ENCODE measurements at places on chromosomes 4 and X. TPM values are rescaled to one million over a fixed set of nuclear protein-coding genes. Genes with fewer than 3 reads are reported as not detected.

Gene SCD5
- 97.4 TPM for total RNA-seq

Gene MAGEC2
- not detected for total RNA-seq

Gene ZNF630
- 5.7 TPM for total RNA-seq

Gene CSAG3
- not detected for total RNA-seq

Gene UCP1
- total RNA-seq = not detected

Gene TLR2
- 9.3 TPM for total RNA-seq

GRCh38 chrX:135112096-135112729 is 8.1 kb downstream of the ETDB start:
- no peaks in the 10 kb centered on the region for H3K4me1 ChIP-seq
- H3K4me3 ChIP-seq = no peak overlapping the region
- H3K36me3 ChIP-seq = no peaks in the 10 kb centered on the region
- no peak for DNase-seq

- no peak for DNase-seq
- no peaks in the 10 kb centered on the region for H3K27me3 ChIP-seq
- H3K27ac ChIP-seq = no peak overlapping the region
- H3K4me1 ChIP-seq = no peaks in the 10 kb centered on the region
These were observed 121.8 kb upstream of the GALNT7 start for GRCh38 chr4:173046818-173047217.

- no peak overlapping the region for H3K4me3 ChIP-seq
- no peak for DNase-seq
These were observed 130.4 kb upstream of the RADX start for GRCh38 chrX:106481341-106481740.

DNA sequence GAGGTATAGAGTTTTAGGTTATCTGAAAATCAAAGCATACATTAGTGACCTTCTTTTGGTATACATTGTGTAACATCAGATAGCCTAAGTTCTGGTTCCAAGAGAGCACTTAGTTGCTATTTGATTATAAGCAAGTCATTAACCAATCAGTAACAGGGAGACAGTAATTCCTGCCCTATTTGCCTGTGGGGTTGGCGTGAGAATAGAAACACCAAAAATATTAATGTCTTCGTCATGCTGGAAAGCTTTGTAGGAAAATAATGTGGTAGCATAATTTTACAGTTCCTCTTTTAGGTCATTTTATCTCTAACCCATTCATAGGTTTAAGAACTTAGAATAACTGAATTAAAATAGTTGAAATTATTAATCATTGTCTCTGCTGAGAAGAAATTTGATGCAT is 37.8 kb downstream of the NPNT start:
- no peak overlapping the region for H3K4me3 ChIP-seq
- H3K4me1 ChIP-seq = no peaks in the 10 kb centered on the region
- DNase-seq = no peak
- H3K36me3 ChIP-seq = no peaks in the 10 kb centered on the region
- H3K27ac ChIP-seq = no peak overlapping the region

DNA sequence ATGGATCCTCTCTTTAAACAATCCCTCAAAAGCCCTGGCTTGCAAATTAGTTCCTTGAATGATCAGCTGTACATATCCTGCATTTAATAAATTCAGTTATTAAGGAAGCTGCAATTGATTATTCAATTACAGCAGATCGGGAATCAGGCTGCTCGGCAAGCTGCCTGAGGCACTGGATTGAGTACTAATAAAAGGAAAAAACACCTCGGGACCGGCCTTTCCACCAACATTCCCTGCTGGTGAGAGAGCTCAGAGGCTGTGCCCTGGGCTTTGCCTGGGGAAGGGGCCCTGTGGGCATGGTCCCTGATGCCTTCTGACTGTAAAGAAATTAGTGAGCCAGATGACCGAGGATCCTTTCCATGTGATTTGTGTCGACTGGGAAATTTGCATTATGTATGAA is 69.2 kb downstream of the SORCS2 start:
- H3K4me3 ChIP-seq = no peak overlapping the region
- no peaks in the 10 kb centered on the region for H3K27me3 ChIP-seq
- no peak overlapping the region for H3K27ac ChIP-seq

GRCh38 chr4:5730993-5731990 is 20.3 kb downstream of the EVC start:
- no peak overlapping the region for H3K27ac ChIP-seq
- H3K4me3 ChIP-seq = no peak overlapping the region
- H3K27me3 ChIP-seq = no peaks in the 10 kb centered on the region
- no peaks in the 10 kb centered on the region for H3K36me3 ChIP-seq
- H3K4me1 ChIP-seq = no peaks in the 10 kb centered on the region
- DNase-seq = no peak

DNA sequence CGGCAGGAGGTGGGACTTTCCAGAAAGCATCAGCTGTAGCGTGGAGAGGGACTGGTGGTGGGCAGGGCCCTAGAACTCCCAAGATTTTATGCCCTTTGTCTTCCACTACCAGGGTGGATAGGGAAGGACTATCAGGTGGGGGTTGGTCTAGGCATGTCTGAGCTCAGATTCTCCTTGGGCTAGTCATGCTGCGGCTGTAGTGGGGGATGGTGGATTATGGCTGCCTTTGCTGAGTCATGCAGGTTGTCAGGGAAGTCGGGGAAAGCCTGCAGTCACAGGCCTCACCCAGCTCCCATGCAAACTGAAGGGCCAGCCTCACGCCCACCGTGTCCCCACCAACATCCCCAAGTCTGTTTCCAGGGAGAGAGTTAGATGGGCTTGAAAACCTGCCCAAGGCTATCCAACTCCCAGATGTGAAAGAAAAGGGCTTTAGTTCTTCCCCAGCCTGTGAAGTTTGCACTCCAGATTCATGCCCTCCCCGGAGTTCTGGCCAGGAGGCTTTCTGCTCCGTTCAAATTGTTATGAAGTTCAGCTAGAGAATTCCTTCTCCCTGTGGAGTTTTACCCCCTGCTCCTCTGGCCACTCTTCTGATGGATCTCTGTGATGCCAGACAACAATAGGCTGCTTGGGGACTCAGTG is 13.4 kb upstream of the MEPE start:
- H3K27ac ChIP-seq = no peak overlapping the region
- H3K4me3 ChIP-seq = no peak overlapping the region
- DNase-seq = no peak
- no peaks in the 10 kb centered on the region for H3K4me1 ChIP-seq
- H3K27me3 ChIP-seq = no peaks in the 10 kb centered on the region

GRCh38 chrX:119899125-119899524 is 3.4 kb downstream of the AKAP14 start:
- no peaks in the 10 kb centered on the region for H3K4me1 ChIP-seq
- no peak overlapping the region for H3K4me3 ChIP-seq
- no peaks in the 10 kb centered on the region for H3K36me3 ChIP-seq
- H3K27me3 ChIP-seq = no peaks in the 10 kb centered on the region
- no peak for DNase-seq

GRCh38 chr4:8016527-8016926 is 76.9 kb upstream of the AFAP1 start:
- no peak for DNase-seq
- no peaks in the 10 kb centered on the region for H3K27me3 ChIP-seq
- H3K36me3 ChIP-seq = no peaks in the 10 kb centered on the region
- no peak overlapping the region for H3K27ac ChIP-seq
- no peak overlapping the region for H3K4me3 ChIP-seq
- no peaks in the 10 kb centered on the region for H3K4me1 ChIP-seq

DNA sequence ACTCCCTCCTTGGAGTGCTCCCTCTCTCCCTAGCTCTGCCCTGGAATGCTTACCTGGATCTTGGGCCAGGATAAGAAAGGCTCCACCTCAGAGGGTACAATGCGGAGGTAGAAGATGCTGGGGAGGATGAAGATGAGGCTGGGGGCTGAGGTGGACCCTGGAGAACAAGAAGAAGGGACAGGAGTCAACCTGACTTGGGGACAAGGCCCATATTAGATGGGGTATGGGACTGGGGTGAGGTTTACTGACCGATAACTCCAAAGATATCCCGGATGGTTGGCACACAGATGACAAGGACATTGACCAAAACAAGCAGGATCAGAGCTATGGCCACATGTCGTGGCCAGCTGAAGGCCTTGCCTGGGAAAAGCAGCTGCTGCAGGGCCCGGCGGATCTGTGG is 10.6 kb downstream of the SLC38A5 start:
- no peaks in the 10 kb centered on the region for H3K4me1 ChIP-seq
- DNase-seq = no peak
- H3K36me3 ChIP-seq = no peaks in the 10 kb centered on the region
- H3K27ac ChIP-seq = no peak overlapping the region
